ENCODE measurements at places on chromosomes 4 and X.

- no peak for DNase-seq
Observed at GRCh38 chrX:30822068-30822681, 66.9 kb downstream of the TAB3 start.

GRCh38 chr4:111449657-111450056 lies 695.6 kb upstream of the FAM241A start:
- DNase-seq = no peak

DNA sequence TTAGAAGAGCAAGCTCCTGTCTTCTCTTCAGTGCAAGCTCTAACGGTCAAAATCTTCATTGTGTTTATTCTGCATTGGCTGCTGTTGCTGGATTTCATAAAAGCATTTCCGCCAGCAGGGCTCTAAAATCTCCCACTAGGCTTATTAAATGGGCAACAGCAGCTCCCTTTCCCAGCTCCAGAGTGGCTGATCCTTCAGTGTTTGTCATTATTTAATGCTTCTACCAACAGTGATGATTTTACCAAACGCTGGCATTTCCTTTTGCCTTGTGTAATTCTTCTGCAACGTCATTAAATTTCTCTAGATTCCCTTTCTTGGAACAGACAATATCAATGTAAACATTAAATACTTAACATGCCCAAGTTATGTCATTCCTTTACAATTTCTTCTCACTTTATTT lies 20.1 kb downstream of the SLC7A11 start:
- DNase-seq = no peak

DNA sequence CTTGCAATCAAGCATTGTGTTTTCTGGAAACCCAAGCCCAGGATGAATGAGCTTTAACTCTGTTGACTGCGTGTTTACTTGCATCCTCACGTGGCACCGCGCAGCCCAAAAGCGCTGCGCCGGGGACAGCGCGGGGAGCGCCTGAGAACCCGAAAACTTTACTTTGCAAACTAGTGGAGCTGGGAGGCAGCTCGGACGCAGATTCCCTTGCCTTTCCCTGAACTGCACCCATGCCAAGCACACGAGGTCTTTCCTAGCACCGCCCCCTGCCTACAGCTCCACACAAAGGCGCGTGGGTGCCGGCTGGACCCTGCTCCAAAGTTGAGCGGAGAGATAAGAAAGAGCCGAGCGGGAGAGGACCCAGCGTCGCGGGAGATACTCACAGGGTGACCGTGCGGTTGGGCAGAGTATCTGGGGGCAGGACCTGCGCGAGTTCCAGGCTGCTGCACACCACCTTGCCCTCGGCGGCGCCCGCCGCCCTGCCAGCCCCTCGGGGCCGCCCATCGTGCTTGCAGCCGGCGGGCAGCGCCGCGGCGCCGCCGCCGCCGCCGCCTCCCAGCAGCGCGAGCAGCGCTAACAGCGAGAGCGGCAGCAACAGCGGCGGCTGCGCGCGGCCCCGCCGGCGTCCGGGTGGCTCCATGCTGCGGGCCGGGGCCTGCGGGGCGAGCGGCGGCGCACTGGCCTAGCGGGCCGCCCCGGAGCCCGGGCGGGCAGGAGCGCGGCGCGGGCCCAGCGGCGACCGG lies 550 bp downstream of the ADGRA3 start:
- no peak for DNase-seq

- no peak for DNase-seq
Observed at GRCh38 chr4:26132858-26133257, 188.0 kb upstream of the RBPJ start.

DNA sequence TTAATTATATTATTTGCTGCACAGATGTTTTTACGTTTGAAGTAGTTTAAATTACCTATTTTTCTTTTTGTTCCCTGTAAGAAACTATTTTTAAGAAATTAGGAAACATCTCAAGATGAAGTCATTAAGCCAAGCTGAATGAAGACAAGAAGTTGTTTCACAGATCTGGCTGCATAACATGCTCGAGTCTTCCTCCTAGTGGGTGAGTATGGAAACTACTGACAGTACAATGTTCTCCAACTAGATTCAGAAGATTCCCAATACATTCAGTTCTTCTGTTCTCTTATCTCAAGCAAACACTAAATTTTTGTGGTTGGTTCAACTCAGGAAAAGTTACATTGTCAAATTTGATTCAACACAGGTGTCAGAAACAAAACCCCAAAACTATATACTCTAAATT lies 256.8 kb upstream of the VCX start:
- no peak for DNase-seq

- no peak for DNase-seq
Observed at GRCh38 chr4:128308986-128309385, 21.4 kb upstream of the PGRMC2 start.

GRCh38 chrX:118847676-118848075 lies 24.1 kb downstream of the ZCCHC12 start:
- no peak for DNase-seq

GRCh38 chr4:90495211-90495610 lies 368.0 kb downstream of the CCSER1 start:
- no peak for DNase-seq

DNA sequence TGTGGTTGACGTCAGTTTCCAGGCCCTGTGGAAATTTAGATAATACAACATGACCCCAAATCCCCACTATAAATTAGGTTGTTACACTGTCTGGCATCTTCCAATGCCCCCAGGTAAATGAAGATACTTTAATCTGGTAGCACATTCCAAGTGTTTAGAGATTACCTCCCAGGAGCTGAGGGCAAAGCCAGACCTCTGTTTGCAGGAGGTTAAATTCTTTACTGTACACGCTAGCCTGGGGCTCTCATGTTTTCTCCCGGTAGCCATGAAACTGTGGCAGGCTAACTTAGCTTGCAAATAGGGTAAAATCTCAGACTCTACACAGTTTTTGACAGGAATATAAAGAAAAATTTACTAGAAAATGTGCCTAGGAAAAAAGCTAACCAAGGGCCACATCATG lies 450.0 kb downstream of the PDGFC start:
- DNase-seq = no peak

GRCh38 chr4:65597697-65598096 lies 72.6 kb downstream of the EPHA5 start:
- DNase-seq = no peak

DNA sequence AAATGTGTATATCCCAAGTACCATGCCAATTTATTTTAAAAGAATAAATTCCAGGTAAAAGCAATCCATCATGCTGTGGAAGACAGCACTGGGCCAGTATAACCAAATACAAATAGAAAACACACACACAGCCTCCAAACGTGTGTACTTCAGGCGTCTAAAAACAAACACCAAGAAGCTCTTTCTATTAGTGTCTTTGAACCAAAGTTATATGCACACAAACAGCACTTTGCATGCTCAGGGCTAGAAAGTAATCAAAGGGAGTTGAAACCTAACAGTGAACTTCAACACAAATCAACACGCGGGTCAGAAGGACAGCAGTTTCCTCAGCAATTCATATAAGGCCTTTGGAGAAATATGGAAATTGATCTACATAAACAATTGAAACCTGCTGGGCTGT lies 15.4 kb downstream of the GASK1B start:
- DNase-seq = no peak

- DNase-seq = no peak
Observed at GRCh38 chr4:21454831-21455230, 493.7 kb downstream of the KCNIP4 start.

DNA sequence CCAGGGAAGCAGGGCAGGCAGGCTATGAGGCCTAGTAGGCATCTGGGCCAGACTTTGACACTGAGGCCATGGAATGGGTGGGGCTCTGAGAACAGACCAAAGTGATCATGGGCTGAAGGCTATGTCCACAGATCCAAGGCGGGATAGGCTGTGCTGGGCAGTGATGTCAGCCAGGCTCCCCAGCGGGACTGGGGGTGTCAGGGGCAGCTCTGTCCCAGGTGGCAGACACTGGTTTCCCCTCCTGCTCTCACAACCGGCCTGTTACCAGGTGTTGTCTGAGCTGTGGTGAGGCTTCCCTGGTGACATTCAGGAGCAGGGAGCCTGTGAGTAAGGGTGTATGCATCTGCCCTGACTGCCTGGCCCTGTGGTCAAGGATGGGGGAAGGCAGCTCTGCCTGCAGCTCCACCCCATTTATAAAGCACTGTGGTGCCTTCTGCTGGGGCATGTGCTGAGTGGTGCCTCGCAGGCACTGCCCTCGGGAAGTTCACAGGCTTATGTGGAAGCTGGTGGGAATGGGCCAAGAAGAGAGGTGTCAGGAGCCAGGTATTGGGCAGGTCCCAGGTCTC lies 2.9 kb downstream of the IL9R start:
- no peak for DNase-seq

DNA sequence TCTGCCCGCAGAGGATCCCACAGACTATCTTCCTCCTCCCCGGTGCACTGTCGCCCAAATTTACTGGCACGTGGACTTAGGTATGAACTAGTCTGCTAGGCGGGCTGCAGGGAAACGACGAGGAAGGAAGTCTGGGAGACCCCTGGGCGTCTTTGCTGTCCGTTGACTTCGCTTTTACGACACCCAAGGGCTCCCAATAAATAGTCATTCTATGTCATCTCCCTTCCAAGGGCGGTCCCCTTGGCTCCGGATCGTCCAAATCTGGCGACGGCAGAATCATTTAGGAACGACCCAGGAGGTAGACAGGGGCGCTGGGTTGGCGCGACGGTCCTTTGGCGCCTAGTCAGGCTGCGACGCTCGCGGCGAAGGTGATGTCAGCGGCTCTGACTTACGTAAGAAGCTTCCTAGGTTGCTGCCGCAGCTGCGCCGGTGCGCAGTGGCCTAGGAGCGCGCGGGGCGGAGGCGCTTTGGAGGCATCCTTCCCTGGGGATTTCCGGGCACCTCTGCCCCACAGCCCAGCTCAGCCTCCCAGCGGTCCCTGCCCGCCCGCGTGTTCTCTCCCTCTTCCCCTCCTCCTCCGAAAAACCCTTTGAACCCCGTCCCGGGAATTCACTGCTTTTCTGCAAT lies 2.2 kb downstream of the NHS start:
- DNase-seq = no peak

DNA sequence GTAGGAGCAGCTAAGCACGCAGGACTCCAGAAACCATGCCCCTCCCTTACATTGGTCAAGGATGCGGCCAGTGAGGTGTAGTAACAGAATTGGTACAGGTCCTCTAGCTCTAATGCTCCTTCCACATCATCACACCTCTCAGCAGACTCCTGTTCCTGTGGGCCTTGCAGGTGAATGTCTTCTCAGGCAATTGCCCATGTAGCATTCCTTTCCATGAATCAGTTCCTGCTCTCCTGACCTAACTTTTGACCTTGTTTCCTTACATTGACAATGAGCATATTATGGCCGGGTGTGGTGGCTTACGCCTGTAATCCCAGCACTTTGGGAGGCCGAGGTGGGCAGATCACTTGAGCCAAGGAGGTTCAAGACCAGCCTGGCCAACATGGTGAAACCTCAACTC lies 31.3 kb downstream of the MAP7D3 start:
- DNase-seq = no peak

DNA sequence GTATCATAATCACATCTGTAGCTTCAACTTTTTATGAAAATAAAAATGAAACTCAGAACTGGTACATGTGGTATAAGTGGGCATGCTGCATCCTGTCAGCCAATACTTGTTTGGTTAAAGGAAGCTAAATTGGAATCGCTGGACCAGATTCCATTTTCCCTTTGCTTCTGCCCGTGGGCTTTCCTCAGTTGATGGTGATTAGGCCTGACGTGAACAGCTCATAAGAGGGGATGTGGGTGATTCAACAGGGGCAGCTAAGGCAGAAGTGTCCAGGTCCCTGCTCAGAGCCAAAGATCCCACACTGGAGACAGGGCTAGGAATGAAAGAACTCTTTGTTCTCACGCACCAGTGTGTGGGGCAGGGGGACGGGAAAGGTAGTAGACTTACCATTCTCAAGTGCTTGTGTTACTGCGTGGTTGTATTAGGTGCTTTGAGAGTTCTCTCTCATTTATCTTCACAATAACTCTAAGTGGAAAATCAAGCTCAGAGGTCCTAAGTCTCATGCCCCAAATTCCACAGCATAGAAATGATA lies 63.2 kb upstream of the GUCY1A1 start:
- no peak for DNase-seq

- DNase-seq = no peak
Observed at GRCh38 chr4:30821859-30822612, 101.9 kb downstream of the PCDH7 start.

Measured in activated T-helper 1 cell treated with Interleukin-2 at 50 U/mL for 16 hours (primary cell).